ENCODE measurements at places on chromosomes 7 and 10.

GRCh38 chr10:76124280-76124679, 692.9 kb downstream of the LRMDA start:
- DNase-seq: no peak

DNA sequence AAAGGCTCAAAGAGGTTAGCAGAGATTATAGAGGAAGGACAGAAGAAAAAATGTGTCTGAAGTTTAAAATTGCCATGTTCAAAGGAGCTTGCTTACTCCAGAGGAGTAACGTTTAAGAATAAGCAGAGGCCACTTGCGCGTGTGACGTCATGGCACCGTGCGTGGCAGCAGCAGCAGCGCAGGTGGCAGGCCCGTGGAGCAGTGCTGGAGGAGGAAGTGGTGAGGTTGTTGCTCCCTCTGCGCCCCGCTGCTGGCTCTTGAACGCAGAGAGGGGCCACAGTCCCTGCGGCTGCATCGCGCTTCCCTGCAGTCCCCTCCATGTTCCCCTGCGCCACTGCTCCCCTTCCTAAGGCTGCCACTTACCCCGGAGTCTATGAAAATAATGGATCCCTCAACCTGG, 37.5 kb downstream of the GDI2 start:
- no peak for DNase-seq

- peak; percentile 31 for DNase-seq
Observed at GRCh38 chr7:143974459-143974858, 19.8 kb downstream of the OR2F1 start.

GRCh38 chr7:37853468-37853867, 5.1 kb downstream of the NME8 start:
- no peak for DNase-seq

- peak; percentile 56 for DNase-seq
Observed at GRCh38 chr7:135645296-135645904, 16.9 kb upstream of the STMP1 start.

DNA sequence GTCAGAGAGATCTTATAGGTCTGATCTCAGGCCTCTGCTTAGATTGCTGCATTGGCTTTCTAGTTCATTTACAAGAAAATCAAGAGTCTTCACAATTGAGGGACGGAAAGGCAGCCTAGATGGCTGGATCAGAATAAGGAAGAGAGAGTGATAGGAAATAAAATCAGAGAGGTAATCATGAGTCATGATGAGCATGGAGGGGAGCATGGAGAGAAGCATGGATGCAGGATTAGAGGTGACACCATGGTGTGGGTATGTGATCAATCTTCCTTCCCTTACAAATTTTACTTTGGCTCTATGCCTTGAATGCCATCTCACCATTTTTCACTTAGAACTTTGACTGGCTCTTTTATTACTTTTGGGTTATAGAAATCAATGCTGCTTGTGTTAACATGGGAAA, 1.4 kb downstream of the BCCIP start:
- DNase-seq: peak; percentile 28

- DNase-seq: no peak
Observed at GRCh38 chr7:47559306-47560220, 22.3 kb downstream of the TNS3 start.
